ENCODE measurements at places on chromosomes 12 and 14.

DNA sequence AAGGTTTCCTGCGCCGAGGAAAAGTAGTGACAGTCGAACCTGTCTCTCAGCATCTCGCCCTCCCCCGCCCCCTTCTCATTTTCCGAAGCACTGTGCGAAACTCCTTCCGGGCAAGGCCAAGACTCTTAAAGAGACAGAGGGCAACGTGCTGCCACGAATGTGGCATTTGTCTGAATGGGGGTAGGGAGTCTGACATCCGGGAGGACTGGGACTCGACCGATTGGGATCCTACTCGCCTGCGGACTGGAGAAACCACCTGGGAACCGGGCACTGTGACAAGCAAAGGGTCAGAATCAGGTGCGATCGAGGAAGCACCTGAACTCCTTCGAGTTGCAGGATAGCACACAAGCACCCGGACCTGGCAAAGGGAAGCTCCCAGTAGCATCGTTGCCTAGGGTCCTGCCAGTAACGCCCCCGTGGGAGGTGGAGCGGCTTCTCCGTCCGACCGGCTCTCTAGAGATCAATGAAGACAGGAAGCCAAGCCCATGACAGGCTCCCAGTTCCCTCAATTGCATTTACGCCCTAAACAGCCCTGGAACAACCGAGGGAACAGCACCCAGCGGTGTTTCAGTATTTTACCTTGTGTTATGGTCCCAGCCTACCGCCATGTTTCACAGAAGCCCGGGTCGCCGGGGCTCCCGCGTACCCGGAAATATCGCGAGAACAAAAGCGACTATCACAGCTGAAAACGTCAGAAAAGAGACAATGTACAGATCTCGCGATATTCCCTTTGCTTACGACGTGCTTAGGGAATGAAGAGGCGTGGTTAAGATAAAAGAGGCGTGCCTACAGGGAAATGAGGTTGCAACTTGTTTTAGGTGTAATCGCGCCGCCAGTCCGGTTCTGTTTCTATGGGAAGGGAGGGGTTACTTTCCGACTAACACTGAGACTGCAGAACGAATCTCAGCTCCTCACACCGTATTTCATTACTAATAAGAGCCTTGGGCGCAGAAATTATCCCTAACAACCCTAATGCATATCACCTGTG is at the start of gene ERGIC2:
Gene ERGIC2 (minus strand): TSS at position 637 of the 988 bp plus-strand sequence. CDS start 9,539 bp downstream, outside the sequence.
- DNase-seq, result peak; percentile 87

- no peak for DNase-seq
These were observed 471.6 kb upstream of the FOXG1 start for GRCh38 chr14:28294834-28295440.

DNA sequence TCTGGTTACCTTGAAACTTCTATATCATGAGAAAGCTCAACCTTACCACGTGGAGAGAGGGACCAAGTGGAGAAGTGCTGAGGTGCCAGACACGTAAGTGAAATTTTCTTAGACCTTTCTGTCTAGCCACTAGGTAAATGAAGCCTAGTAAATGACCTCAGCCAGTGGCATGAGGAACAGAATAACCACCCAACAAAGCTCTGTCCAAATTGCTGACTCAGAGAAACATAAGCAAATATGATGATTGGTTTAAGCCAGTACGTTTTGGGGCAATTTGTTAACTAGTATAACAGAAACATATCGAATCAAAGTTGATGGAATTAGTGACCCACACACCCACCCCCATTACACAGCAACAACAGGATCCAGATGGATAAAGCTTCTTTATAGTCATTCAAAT is 75.2 kb upstream of the MAX start:
- DNase-seq, result no peak

DNA sequence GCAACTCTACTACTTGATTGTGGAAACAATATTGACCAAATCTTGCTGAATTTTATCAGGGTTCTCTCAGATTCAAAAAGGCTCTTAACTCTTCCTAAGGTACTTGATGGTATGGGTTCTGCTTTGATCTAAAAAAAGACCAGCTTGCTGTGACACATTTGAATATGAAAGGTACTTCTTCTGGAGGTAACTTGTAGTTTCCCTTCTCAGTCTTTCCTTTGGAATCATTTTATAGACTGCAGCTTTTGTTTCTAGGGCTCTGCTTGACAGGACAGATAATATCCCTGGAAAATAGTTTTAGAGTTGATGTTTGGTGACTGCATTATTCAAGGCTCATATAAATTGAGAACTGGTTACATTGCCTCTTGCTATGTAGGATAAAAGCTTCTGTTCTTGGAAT is 251.9 kb downstream of the FUT8 start:
- DNase-seq, result no peak

GRCh38 chr14:94026889-94027469 is 839 bp downstream of the OTUB2 start:
- no peak for DNase-seq

DNA sequence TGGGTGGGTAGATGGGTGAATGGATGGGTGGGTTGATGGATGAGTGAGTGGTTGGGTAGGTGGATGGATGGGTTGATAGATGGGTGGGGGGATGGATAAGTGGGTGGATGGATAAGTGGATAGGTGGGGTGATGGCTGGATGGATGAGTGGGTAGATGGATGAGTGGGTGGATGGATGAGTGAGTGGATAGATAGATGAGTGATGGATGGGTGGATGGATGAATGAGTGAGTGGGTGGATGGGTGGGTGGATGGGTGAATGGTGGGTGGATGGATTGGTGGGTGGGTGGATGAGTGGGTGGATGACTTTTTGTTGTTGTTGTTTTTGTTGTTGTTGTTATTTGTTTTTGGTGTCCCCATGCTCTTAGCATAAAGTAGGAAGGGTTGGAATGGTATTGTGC is 45.5 kb downstream of the TBX5 start:
- no peak for DNase-seq

GRCh38 chr12:86543716-86544115 is 287.5 kb upstream of the MGAT4C start:
- DNase-seq, result no peak

- DNase-seq, result no peak
These were observed 13.2 kb downstream of the BEGAIN start for GRCh38 chr14:100573757-100574641.

- no peak for DNase-seq
These were observed 69.4 kb downstream of the ACSM4 start for GRCh38 chr12:7373226-7373625.

DNA sequence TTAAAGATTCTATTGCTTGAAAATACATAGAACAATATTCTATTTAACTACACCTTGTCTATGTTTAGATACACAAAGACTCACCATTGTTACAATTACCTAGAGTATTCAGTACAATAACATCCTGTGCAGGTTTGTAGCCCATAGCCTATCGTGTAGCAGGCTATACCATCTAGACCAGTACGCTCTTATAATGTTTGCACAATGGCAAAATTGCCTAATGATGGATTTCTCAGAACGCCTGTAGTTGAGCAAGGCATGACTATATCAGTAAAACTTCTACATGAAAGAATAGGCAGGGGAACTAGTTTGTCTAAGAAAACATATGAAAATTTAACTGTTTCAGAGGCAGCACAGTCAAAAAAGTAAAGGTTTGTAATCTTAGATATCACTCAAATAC is 375.9 kb downstream of the DAD1 start:
- no peak for DNase-seq

Measured in activated CD8-positive, alpha-beta memory T cell treated with anti-CD3 and anti-CD28 coated beads, Interleukin-2, amount 50 U/mL, for 4 hours (primary cell).